ENCODE measurements at places on chromosomes 13 and 19.

DNA sequence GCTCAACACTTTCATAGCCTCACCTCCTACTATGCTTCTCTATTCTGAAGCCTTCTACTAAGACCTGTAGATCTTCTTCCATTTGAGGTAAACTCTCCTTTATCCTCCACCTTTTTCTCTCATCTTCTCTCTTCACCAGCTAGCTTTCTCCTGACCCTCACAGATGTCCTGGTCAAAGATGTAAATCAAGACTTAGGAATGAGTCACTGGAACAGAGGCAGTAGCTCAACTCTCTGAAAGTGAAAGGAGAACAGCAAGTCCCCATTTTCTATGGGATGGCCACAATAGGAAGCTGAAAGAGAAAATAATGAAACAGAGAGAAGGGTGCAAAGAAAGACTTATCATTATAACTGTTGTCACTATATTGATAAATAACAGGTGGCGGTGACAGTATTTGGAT, 86.1 kb upstream of the DOCK9 start:
- DNase-seq: no peak

DNA sequence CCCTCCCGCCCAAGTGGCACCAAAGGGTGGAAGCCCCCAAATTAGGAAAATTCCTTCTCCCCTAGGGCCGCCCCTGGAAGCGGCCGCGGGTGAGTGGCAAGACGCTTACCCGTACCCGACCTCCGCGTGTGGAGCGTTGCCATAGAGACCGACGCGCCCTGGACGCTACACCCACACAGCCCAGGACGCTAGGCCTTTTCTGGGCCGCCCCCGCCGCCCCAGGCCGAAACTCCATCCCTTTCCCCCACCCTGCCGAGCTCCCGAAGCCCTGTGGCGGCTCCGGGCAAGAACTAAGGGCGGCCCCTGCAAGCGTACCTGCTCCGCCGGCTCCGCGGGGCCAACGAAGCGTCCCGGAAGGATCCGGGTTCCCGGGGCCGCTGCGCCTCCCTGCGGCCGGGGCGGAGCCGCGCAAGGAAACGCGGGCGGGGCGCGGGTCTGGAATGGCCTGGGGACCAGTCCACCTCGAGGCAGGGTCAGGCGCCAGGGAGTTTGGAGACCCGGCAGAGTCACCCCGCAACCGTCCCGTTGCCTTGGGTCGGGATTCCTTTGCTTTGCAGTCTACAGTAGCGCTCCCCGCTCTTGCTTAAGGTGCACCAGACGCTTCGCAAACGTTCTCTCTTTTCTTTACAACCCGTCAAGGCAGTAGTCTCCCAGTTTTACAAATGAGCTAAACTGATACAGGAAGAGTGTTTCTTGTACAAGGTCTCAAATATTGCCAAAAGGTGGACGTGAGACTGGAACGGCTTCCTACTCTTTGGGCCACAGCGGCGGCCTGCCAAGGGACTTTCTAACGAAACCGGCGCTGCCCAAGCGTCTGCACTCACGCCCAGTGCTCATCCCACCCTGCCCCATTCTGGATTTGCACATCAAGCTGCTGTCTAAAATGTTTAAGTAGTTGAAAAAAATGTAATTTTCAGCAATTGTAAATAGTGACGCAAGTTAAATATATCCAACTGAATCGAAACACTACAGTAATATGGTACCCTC, at the start of gene NEK5:
NEK5 (minus strand) TSS at position 360 of the 987 bp plus-strand sequence. CDS start 1,591 bp downstream, outside the sequence.
- peak; percentile 7 for DNase-seq

GRCh38 chr13:44305917-44306370, 67.7 kb upstream of the SERP2 start:
- no peak for DNase-seq

DNA sequence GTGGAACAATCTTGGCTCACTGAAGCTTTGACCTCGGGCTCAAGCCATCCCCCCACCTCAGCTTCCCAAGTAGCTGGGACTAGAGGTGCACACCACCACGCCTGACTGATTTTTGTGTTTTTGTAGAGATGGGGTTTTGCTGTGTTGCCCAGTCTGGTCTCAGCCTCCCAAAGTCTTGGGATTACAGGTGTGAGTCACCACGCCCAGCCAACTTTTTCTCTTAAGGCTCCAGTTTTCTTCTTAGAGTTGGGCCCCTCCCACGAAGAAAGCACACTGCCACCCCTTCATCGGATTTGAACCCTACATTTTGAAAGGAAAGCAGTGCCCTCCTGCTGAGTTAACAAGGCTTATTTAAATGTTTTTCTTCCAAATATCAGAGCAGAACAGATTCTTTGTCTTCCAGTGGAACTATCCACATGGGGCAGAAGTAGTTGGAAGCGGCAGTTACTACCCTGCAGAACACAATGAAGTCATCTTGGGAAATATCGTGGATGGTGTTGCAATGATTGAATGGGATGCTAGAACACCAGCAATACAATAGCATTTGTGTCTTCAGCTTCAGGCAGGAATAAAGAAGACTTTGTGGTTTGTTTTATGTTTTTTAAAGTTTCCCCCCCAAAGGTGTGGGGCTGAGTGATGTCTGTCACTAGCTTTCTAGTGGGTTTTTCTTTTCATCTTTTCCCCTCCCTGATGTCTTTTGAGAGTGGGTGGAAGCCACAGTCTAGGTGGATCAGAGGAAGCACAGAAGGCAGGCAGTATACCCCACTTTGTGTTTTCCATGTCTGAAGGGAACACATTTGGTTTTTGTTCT, 8.9 kb downstream of the ACTN4 start:
- no peak for DNase-seq

DNA sequence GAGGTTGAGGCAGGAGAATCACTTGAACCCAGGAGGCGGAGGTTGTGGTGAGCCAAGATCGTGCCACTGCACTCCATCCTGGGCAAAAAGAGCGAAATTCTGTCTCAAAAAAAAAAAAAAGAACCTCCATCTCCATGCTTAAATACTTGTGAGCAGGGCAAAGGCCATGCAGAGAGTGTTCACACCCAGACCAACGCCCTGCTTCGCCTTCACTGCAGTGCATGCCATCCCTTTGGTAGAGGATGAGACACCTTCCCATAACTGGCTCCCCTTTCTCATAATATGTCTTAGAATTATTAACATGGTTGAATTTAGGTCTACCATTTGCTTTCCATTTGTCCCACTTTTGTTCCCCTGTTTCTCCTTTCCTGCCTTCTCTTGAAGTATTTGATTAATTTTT, 15.4 kb downstream of the BBC3 start:
- DNase-seq: no peak

DNA sequence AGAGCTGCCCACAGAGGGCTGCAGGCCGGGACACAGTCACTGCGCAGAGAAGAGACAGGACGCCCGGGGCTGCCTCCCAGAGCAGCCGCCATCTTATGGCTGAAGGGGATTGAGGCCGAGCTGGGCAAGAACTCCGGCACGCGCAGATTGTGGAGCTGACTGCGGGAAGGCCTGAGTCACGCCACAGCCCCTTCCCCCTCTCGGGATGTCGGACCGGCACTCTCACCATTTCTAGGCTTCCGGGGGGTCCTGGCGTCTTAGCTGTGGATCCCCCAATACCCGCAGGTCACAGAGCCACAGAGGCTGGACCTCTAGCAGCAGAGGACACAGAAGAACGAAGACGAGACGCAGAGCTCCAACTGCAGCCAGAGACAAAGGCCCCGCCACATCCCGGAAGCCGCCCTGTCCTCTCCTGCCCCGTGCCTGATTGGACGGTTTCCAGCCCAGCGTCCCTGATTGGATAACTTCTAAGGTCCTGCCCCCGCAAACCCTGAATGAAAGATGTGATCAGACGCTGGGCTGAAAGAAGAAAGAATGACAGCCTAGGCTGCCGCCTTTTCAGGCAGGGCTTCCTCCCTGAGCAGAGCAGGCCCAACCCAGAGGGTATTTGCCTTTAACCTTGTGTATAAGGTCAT, at the start of gene ZNF43:
ZNF43 (minus strand) TSS at position 373 of the 635 bp plus-strand sequence; CDS start at position 229, 144 bp downstream.
- peak; percentile 87 for DNase-seq

- DNase-seq: no peak
Measured at GRCh38 chr13:32080328-32080744, 48.8 kb downstream of the FRY start.

- no peak for DNase-seq
Measured at GRCh38 chr19:2043251-2043641, 7.8 kb downstream of the MKNK2 start.

- no peak for DNase-seq
Measured at GRCh38 chr13:49082653-49083536, 107.2 kb downstream of the FNDC3A start.

DNA sequence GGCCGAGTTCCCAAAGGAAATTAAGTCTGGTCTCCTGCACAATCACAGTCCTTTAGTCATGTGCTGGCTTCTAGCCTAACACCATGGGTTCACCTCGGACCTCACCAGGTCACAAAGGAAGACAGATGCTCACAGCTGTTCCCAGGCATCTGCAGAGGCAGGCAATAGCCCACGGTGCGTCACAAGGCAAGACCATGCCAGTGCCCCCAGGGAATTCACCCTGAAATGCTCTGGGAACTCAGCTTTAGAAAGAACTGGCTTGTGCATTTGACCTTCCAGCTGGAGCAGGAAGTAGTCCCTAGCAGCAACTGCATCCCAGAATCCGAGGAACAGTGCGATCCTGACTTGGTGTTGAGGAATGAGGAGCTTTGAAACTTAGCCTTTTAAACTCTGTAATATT, 96.8 kb upstream of the WASF3 start:
- DNase-seq: no peak

- no peak for DNase-seq
Measured at GRCh38 chr19:2164020-2164998, 576 bp downstream of the DOT1L start.

DNA sequence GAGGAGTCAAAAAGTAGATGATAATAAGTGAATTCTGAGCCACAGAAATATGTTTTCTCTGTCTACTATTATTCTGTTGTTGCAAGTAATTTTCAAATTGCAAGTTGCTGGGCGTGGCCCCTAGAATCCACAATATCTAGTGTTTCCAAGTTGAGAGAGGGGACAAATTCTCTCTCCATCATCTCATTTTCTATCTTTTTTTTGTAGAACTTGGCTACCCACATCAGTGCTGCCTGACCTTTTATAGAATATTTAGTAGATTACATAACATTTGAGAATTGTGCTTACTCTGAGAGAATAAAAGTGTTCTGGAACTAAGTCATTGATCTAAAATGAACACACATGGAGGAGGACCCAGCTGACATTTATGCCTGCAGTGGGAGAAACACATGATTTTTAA, 110.9 kb upstream of the CSNK1A1L start:
- DNase-seq: no peak

- no peak for DNase-seq
Measured at GRCh38 chr13:93496985-93497673, 270.5 kb downstream of the GPC6 start.

- no peak for DNase-seq
Measured at GRCh38 chr19:49338691-49339300, 3.6 kb downstream of the CD37 start.

GRCh38 chr19:40674291-40674690, 16.2 kb downstream of the NUMBL start:
- no peak for DNase-seq

DNA sequence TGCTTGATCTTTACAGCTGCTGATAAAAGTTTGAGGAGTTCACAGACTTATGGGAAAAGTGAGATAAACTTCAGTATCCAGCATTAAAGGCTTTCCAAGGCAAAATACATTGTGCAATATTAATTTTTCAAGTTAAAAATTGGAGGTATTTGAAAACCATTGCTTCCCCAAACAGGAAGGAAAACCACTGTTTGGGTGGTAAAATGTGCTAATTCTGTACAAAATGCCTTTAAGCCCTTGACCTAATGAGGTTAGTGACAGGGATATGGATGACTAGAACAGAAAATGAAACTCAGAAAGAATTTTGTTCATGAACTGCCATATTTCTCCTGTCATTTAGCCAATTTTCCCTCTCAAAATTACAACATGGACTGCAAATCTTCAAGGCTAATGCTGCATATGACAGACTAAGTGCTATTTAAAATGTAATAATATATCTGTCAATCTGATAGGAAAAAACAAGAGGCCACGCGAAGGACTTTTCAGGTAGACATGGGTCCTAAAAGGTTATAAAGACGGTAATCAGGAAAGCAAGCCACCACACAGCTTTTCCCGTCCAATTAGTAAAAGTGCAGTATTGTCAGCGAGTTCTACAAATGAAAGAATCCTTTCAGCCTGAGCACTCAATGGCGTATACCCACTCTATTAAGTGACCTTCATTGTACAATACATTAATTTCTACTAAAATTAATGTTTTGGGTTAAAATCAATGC, 212.8 kb downstream of the ENOX1 start:
- DNase-seq: no peak

GRCh38 chr13:77584106-77584505, 48.6 kb downstream of the SCEL start:
- DNase-seq: no peak

DNA sequence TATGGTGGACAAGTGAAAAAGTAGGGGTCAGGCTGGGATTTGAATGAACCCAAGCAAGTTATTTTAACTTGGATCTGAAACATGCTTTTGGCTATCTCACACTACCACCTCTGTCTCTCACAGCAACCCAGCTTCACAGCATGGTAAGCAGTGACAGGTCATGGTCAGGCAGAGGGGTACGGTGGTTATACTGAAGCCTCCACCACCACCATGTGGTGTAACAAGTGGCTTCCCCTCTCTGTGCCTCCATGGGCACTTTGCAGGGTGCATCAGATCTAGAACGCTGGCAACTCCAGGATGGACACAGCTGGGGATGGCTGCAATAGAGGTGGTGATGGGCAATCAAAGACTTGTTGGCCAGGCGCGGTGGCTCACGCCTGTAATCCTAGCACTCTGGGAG, 739 bp upstream of the TMEM145 start:
- no peak for DNase-seq

- DNase-seq: no peak
Measured at GRCh38 chr19:17136021-17136420, 60.4 kb downstream of the MYO9B start.

DNA sequence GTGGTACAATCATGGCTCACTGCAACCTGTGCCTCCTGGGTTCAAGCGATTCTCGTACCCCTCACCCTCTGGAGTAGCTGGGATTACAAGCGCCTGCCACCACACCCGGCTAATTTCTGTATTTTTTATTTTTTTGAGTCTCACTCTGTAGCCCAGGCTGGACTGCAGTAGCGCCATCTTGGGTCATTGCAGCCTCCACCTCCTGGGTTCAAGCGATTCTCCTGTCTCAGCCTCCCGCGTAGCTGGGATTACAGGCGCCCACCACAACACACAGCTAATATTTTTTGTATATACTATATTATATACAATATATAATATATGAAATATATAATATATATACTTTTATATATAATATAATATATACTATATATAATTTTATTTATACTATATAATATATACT, 52.5 kb downstream of the COLGALT1 start:
- no peak for DNase-seq

DNA sequence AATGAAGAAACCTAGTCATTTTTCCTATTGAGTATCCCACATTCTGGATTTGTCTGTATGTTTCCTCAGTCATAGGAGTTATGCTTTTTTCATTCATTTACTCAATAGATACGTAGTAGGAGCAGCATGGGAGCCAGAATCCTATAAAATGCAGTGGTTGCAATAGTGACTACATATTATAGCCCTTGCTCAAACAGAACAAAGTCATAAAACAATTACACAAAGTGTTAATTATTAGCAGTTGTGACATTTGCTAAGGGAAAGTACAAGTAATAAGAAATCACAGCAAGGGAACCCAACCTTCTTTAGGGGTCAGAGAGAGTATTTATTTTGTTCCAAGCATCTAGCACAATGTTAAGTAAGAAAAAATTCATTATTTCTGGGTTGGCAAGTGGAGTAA, 27.7 kb upstream of the POU4F1 start:
- no peak for DNase-seq
